ENCODE measurements at places on chromosomes 16 and 17. TPM values are rescaled to one million over a fixed set of nuclear protein-coding genes. Genes with fewer than 3 reads are reported as not detected.

GRCh38 chr16:75064403-75065148 lies 52.0 kb downstream of the LDHD start:
- DNase-seq: no peak

HBA1 gene
- polyA plus RNA-seq: 1.6 TPM

CYB561 gene
- 42.7 TPM for polyA plus RNA-seq

DNA sequence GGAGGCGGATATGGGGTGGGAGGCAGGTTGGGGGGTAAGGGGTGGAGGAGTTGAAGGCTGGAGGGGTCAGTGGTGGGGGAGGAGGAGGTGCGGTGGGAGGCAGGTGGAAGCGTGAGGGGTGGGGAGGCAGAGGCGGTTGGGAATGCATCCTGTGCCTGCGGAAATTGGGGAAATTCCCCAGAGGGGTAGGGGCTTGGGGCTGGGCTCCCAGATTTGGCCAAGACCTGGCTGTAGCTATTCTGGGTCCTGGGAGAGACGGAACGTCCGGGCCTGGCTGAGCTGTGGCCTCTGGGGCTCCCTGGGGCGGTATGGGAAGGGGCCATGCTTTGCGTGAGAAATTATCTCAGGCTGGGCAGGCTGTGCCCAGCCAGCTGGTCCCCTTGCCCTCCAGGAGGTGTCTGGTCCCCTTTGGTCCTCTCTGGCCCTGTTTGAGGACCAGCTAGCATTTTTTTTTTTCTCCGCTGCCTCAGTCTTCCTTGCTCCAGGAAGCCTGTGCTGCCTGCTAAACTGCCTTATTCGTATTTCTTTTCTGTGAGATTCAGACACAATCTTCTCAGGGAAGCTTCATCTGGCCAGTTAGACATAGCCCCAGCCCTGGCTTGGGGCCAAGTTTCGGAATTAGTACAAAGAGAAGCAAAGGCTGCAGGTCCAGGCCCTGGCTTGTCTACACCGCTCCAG lies 7.3 kb upstream of the TRPV2 start:
- DNase-seq: no peak

DNA sequence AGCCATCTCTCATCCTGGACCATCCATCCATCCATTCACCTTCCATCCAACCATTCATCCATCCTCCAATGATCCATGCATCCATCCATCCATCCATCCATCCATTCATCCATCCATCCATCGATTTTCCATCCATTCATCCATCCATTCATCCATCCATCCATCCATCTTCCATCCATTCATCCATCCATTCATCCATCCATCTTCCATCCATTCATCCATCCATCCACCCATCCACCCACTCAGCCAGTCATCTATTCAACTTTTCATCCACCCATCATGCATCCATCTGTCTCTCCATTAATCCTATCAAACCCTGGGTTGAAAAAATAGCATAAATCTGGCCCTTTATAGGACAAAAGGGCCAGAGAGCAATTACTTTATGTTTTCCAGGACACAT lies 158.3 kb upstream of the WSCD1 start:
- no peak for DNase-seq

DNA sequence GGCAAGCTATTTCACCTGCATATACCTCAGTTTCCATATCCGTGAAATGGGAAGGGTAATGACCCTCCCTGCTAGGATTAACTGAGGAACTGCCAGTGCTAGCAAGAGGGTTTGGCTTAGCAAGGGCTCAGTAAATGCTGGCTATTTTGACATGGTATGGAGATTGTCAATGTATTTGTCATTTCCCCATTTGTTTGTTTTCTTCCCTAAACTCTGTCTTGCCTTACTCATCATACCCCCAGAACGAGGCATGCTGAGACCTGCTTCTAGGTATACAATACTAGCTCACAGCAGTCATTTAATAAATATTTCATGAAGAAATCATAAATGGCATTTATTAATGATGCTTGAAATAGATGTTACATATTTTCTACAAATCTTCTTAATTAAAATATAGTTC lies 124.0 kb downstream of the DYNLRB2 start:
- no peak for DNase-seq

DNA sequence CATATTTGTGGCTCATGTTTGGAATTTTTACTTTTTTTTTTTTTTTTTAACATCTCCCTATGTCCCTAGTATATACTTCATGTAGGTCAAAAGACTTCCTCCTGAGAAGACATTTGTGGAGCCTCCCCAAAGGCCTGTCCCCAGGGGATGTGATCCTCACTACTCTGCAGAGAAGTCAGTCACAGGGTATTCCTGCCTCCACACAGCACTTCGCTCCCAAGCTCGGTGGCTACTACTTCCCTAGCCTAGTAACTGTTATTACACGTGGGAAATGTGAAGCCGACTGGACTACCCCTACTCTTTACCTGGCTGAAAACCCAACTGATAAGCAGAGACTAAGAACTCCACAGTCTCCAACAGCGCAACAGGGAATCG lies 116.8 kb downstream of the HIC1 start:
- DNase-seq: no peak

- DNase-seq: no peak
Observed at GRCh38 chr17:28765038-28765437, 21.2 kb downstream of the TRAF4 start.

- no peak for DNase-seq
Observed at GRCh38 chr16:77882358-77882757, 94.0 kb downstream of the VAT1L start.

GRCh38 chr17:4502466-4503154 lies 3.9 kb downstream of the SPNS2 start:
- no peak for DNase-seq

DNA sequence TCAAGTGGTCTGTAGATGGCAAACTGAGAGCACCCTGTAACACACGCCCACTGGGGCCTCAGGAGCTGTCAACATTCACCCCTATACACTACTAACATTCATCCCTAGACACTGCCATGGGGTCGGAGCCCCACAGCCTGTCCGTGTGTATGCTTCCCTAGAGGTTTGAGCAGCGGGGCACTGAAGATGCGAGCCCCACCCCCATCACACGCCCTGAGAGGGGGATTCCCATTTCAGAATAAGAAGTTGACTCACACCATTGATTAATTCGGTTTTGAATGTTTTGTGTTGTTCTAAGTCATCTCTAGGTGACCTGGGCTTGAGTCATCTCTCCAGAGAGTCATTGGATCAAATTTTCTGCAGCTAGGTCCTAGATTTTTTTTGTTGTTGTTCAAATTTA lies 37.3 kb upstream of the MMD start:
- no peak for DNase-seq

DNA sequence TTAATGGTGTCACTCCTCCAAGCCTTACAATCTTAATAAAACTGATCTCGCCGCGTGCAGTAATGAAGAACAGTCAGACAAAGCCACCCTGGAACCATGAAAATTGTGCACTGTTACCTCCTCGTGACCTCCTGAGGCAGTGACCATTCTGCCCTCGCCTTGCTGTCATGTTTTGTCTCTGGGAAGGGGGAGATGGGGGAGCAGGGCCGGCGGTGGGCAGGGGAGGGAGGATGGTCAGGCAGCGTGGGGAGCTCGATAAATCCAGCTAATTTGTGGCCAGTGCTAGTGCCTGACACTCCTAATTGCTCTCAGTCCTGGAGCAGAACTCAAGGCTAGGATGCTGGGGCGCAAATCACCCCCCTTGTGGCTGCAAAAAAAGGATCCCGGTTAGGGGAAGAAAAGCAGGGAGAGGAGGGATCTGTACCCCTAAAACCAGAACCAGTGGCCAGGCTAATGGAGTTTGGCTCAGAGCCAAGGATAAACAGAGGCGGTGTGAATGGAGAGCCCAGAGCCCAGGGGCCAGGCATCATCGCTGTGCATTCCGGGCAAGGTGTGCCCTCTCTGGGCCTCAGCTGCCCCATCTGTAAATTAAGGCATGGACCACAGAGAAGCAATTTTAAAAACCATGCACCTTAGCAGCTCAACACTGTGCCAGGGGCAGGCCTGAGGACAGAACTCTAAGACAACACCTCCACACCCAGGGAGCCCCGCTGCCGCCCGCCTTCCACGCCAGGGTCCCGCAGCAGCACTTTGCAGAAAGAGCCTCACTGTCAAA lies 113.3 kb downstream of the ZNF423 start:
- no peak for DNase-seq

CCL1 gene
- polyA plus RNA-seq: not detected

GRCh38 chr17:66976379-66976663 lies 11.8 kb downstream of the CACNG4 start:
- DNase-seq: no peak

All from CD8-positive, alpha-beta memory T cell (primary cell).